ENCODE measurements at places on chromosomes 2 and 18.

DNA sequence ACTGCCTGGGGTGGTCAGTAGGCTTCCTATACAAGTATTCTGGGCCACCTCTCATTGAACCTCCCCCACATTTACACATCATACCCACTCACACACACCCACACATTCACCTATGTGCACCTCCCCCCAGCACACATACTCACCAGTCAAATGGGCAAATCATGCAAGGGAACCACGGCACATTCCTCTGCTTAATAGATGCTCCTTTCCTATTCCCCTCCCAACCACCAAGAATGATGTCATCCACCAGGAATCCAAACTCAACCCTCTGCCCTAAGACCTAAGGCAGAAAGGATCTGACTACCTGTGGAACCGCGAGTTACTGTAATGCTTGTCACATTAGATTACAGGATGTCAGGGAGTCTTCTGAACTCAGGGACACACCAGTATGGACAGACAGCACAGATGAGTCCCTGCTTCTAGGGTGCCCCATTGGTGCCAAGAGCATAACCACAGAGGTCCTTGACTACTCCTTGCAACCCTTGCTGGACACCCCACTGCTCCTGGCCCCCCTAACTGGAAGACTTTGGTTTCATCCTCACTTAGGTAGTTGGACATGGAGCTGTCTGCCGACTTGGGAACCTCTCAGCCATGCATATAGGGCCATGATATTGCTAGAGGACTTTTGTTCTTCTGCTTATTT, 21.5 kb upstream of the CAB39 start:
- peak; percentile 60 for DNase-seq

DNA sequence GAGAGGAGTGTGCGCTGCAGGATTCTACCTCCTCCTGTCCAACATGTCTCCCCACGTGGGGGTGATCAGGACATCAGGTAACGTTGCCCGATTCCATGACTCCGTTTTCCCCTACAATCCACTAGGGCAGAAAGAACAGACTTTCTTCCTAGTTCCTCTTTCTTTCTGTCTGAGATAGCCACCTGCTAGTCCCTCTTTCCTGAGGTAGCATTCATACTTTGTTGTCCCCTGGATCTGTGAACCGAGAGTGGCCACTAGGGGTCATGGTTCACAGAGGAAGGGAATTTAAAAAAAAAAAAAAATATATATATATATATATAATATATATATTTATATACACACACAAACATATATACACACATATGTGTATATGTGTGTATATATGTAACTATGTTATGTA, 210.0 kb upstream of the ZNF521 start:
- peak; percentile 5 for DNase-seq

GRCh38 chr18:77162580-77162979, 30.0 kb upstream of the MBP start:
- no peak for DNase-seq

DNA sequence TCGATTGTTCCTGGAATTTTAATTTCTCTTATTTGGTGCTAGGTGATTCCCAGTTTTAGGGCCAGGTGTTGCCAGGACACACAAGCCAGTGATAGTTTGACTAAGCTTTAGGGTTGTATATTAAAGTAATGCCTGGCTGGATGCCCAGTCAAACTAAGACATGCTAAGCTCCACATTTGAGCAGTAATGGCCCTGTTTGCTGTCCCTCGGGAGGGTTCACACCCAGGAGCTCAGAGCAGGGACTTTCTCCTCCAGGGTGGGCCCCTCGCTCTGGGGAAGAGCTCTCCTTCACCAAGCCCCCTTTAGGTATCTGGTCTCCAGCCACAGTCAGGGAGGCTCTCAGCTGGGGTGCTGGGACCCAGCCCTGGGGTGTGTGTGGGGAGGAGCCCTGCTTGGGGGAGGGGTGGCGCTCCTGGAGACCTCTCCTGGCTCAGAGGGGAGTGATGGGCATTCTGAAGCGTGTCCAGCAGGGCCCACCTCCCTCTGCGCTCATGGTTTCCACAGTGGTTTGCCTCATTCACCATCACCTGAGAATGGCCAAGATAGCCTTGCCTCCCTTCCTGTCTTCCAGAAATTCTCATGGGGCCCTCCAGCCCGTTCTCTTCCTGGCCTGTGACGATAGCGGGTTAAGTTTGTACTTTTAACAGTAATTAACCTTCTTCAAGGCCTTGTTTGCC, 31.7 kb downstream of the INPP4A start:
- no peak for DNase-seq

- DNase-seq = no peak
Measured at GRCh38 chr2:226213717-226214116, 585.9 kb downstream of the IRS1 start.

DNA sequence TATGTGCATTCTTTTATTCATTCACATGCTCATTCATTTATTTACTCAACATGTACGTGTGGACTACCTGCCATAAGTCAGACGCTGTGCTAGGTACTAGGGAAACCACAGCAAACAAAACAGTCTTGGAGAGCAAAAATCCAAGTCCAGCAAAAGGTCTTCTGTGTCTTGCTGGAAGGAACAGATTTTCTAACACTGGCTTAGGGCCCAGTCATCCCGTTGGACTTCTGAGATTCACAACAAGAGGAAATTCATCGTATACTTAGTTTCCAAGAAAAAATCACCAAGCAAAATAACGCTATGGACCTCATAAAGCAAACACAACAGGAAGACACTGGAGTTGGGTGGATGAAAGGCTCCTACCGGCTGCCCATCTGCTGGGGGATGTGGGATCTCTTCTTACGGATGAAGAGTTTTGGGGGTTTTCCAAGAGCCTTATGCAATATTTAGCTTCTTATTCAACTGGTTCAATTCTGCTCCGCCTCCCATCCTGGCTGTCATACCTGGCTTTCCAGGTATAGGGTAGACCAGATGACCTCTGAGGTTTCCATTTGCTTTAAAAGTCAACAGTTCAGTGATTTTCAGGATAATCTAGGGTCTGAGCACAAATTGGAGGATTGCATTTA, 262.7 kb downstream of the HAUS1 start:
- DNase-seq = no peak

DNA sequence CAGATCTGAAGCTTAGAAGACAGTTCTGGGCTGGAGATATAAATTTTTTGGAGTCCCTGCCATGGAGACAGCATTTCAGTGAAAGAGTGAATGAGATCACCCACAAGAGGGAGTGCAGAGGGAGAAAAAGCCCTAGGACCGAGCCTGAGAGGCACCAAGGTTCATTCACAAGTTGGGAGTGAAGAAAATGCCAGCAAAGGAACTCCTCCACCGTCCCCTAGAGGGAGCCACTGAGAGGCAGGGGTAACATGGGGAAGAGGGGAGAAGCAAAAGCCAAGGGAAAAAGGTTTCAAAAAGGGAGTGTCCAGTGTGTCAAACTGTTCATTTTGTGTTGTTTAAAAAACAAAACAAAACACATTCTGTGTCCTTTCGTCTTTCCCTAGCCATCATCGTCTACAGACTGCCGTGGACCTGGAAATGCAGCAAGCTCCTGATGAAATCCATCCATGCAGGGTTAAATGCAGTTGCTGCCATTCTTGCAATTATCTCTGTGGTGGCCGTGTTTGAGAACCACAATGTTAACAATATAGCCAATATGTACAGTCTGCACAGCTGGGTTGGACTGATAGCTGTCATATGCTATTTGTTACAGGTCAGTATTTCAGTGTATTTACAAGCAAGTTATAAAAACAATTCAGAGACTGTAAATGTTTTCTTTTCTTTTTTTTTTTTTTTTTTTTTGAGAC, 19.1 kb downstream of the CYBRD1 start:
- DNase-seq = peak; percentile 40

GRCh38 chr2:225738735-225739134, 339.2 kb downstream of the NYAP2 start:
- DNase-seq = no peak

GRCh38 chr2:112048887-112049286, 6.2 kb upstream of the TMEM87B start:
- no peak for DNase-seq

- DNase-seq = no peak
Measured at GRCh38 chr18:12751891-12752290, 49.0 kb downstream of the PSMG2 start.

DNA sequence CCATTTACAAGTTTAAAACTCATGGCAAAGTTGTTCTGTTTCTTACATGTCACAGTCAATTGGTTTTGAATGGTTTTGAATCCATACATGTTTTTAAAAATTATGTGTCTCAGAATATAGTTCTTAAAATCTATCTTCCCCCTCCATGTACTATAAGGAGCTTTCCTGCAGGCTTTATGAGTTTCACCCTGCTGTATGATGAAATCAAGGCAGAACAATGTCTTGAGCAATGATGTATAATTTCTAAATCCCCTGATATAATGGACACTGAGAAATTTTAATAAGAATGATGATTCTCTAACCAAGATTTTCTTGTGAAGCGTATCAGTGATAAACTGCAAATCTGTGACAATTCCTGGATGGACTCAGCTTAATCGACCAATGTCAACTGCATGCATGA, 10.6 kb upstream of the ZNF516 start:
- no peak for DNase-seq

GRCh38 chr2:165361514-165361913, 108.0 kb upstream of the CSRNP3 start:
- DNase-seq = no peak

DNA sequence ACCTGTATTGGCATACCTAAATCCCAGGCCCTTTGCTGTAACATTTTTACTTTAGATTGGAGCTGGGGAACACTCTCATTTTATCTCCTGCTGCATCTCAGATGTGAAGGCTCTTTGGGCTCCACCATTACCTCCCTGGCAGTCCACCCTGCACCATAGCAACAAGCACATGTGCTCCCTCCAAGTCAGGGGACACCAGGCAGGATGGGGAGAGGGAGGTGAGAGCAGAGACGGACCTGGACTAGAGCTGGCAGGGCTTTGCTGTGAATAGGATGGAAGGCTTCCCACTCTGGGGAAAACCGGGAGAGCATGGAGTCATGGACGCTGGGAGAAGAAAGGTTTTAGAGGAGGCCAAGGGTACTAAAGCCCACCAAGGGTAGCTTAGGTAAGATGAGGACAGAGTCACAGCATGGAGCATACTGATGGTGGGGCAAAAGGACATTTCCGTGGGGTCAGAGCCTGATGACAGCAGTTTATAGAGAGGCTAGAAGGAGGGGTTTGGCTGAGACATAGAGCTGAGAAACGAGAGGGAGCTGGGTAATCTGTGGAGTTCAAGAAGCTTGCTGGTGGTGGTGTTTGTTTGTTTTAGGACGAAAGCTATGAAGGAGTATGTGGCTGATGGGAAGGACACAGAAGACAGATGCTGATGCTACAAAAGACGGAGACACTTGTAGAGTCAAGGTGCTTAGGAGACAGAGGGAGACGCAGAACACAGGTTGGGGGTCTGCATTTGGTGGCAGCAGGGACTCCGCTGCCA, 134.8 kb downstream of the COL6A3 start:
- DNase-seq = no peak

GRCh38 chr2:122545821-122546220, 790.4 kb downstream of the TSN start:
- no peak for DNase-seq

GRCh38 chr2:173854840-173855239, 110.3 kb downstream of the SP3 start:
- DNase-seq = no peak

- no peak for DNase-seq
Measured at GRCh38 chr2:224959556-224959955, 82.7 kb downstream of the DOCK10 start.

DNA sequence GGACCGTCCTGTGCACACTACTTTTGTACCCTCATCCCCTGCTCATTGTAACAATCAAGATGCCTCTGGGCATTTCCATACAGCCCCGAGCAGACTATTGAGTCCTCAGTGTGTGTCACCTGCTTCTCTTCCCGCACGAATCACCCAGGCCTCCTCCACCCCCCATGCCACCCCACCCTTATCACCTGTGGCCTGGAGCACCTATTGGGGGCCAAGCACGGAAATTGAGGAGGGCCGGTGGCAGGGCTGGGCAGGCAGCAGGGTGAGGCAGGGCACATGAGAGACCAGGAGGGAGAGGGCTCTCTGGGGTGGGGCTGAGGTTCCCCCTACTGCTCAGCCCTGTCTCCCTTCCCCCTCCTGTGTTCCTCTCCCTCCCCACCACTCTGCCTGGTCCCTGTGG, 4.3 kb upstream of the NIFK start:
- no peak for DNase-seq

GRCh38 chr18:48922801-48923730, 27.7 kb downstream of the SMAD7 start:
- DNase-seq = no peak

- no peak for DNase-seq
Measured at GRCh38 chr2:54274781-54275242, 18.8 kb upstream of the TSPYL6 start.

- DNase-seq = no peak
Measured at GRCh38 chr18:60668583-60668982, 296.0 kb upstream of the MC4R start.

DNA sequence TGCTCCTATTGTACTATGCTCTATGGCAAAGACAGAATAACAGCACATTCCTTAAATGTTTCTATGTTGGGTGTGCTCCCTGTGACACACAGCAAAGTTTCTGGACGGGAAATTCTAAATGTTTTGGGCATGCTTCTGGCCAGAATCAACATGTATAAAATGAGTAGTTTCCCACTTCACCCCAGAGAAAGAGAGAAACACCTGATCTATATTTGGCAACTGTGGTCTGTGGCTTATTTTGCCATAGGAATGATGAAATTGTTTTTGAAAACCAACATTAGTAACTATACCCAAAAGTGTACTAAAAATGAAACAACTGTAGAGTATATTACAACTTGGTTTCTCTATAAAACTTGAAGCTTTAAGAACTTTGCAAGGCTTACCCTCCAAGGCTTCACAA, 89.1 kb downstream of the RAD51AP2 start:
- no peak for DNase-seq

DNA sequence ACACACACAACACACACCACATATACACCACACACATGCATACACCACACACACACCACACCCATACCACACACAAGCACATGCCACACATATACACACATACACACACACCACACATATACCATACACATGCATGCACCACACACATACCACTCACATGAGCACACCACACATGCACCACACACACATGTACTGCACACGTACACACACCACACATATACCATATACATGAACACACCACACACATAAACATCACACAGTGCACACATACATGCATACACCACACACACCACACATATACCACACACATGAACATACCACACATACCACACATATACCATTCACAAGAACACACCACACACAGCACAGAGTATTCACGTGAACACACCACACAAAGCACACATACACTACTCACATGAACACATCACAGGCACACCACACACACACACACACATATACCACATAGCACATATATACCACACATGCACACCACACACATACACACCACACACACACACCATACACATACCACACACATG, 219.9 kb upstream of the RAB6C start:
- no peak for DNase-seq

GRCh38 chr2:128424406-128425171, 105.9 kb upstream of the HS6ST1 start:
- no peak for DNase-seq

All from iPS DF 19.7 (cell line).